ENCODE measurements at places on chromosomes 5 and 9.

DNA sequence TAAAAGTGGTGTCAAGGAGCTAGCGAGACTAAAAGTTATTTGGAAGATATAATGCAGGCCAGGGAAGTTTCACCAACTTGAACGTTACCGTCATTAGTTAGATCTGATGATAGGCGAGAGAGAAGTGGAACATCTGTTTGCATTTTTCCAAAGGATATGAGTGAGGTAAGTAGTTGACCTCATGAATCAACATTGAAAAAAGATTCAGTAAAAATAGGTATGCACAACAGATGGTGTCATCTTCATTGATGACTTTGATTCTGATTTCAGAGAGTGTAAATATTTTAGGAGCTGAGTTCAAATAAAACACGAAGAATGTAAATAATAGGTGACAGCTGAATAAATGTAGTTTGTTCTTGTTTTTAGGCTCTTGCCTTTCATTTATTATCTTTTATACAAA, 998.9 kb upstream of the CDH6 start:
- no peak for DNase-seq

DNA sequence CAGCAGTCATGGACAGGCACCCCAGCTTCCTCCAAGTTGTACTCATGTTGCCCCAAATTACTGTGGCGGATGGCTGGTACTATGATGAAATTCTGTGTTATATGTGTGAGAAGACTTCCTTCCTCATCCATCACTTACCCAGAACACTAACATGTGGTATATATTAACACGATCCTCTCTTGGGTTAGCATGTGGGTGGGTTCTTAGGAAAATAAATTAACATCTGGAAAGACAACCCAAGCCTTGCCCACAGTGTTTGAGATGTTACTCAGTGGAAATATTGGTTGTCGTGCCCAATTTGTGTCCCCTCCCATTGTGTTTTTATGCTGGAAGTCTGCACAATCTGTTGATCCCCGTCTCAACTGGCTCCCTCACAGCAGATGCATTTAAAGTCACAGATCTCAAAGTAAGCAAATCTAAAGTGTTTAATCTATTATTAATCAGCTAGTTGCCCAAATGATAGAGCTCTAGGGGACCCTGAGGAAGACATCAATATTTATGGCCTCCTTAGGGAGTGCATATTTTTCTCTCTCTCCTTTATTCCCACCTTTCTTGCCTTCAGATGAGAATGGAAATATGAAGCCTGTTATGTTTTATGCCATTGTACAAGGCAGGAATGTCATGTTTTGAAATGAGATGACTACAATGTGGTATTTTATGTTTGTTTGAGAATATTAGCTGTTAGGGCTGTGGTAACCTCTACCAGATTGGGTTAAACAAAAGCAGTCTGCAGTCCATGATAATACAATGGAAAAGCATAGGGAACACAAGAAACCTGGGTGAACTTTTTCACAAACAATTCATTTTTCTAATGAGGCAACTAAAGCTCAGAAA, 93.9 kb downstream of the GRIA1 start:
- no peak for DNase-seq

DNA sequence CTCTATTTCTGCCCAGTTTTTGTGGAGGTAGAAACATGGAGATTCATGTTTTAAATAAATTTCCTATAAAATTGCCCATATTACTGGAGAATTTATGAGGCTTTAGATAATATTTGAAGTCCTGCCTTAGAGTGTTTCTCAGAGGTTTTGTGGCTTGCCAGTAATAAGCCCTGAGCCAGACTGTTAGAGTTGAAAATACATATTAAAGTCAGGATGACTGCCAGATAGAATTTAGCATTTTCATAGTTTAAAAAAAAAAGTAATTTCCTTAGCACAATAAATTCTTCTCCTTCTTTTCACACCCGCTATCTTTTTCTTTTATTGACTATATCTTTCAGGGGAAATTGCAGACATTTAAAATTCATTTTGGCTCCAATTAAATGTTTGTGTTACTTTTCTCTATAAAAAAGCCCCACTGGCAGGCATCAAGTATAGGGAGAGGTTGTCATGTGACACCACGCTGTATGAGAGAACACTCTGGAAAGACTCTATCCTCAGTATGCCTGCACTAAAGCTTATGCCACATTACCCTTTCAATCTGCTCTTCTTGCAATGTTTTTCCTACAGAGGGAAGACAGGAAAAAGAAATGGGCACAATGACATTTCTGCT, 135.2 kb downstream of the MPDZ start:
- DNase-seq: no peak

- no peak for DNase-seq
Measured at GRCh38 chr5:106880656-106881055, 790.1 kb downstream of the EFNA5 start.

DNA sequence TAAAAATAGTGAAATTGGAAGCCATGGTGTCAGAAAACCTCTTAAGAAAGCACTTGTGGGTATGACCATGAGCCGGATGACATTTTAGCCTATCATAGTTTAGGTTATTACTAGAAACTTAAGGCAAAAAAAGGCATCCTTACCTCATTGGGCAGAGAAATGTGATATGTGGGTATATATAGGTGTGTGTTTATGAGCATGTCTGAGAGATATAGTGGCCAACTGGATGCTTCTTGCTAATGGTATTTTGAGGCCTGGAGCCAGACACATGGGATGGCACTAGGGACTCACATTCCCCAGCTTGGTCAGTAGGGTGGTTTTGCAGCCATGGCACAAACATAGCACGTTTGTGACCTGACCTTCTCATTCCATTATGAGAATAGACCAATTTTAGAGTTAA, 295.6 kb upstream of the MEF2C start:
- DNase-seq: no peak

Data from HEK293T (cell line).